Activated naive CD8-positive, alpha-beta T cell treated with anti-CD3 and anti-CD28 coated beads for 36 hours (primary cell): ENCODE measurements at places on chromosomes 4 and X. TPM values are rescaled to one million over a fixed set of nuclear protein-coding genes. Genes with fewer than 3 reads are reported as not detected.

- no peak for DNase-seq
Measured at GRCh38 chr4:170269950-170270349, 180.2 kb upstream of the AADAT start.

DNA sequence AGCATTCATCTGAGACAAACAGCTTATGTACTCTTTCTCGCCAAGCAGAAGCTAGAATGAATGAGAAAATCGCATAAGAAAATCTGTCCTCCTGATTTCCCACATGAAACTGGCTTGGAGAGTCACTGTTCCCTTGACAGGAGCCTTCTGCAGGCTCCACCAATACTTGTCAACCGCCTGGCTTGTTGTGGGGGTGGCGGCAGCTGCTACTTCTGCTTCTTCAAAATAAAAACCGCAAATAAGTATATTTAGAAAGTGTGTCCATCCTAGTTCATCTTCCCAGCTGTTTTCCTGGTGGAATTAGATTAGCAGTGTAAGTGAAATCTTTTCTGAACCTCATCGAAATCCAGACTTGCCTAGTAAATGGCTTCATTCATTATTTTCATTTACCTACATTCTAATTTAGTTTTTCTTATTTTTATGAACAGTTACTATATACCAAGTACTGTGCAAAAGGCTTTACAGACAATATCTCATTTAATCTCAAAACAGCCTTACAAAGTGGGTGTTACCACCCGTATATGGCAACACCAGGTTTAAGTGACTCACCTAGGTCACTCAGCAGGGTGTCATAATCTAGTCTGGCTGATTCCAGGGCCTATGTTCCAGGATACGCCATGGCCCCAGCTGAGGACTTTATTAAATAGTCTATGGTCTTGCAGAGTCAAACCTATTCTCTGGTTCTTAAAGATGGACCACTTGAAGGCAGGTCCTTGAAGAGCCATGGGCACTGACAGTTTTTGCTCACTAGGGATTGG is 104.6 kb upstream of the IGFBP7 start:
- DNase-seq = no peak

DNA sequence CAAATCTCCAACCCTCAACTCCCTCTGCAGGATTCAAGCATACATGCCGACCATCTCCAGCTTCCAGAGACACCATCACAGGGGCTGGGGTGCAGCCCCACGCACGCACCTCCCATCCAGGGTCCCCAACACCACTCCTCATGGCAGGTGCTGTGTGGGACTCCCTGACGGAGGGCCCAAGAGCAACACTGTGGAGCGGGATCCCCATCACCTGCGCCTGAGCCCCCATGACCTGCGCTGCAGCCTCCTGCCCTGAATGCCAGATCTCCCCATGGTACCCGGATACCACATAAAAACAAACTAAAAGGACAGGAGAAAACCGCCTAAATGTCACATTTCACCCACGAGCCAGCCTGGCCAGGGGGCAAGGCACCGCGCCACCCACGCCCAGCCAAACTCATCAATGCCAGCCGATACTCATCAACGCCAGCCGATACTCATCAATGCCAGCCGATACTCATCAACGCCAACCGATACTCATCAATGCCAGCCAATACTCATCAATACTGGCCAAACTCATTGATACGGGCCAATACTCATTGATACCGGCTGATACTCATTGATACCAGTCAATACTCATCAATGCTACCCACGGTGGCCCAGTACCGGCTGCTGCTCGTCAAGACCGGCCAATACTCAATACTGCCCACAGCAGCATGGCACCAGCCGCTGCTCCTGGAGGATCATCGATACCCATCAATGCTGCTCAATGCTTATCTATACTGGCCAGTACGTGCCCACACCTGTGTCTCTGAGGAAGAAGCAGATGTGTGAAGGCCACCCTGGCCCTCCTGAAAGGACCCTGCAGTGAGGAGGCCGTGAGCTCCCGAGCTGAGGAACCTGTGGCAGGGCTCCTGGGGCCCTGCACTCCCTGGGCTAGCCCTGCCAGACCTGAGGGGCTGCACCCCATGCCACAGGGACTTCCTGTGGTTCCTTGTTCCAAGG is 6.2 kb downstream of the CTBP1 start:
- no peak for DNase-seq

DNA sequence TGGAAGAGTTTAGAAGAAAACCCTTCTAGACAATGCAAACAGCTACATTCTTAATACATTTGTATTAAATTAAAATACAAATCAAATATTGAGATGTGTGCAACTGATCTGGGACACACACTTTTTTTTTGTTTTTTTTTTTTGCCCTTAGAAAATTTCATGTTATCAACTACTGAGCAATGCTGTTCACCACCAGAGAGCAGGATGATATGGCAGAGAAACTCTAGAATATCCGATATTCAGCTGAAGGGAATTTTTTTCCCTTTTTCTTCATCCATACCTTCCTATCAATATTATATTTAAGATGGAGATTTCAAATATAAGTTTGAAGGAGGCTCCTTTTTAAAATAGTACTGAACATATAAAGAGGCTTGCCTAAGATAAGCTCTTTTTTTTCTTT is 1.0 kb downstream of the NDST3 start:
- no peak for DNase-seq

DNA sequence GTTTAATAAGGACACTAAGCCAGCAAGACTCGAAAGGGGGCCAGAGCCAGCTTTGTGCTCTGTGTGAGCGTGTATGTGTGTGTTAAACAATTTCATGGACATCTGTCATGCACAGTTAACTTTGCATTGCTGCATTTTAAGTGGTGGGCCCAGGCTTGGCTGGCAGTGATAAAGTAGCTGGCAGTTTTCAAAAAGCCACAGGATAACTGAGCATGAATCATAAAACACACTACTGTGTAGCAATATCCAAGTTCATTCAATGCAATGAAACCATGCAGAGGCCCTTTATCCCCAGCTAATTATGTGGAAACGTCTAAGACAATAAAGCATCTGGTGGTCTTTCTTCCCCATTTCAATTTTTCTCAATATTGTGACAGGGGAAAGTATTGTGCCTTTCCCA is 132.9 kb downstream of the NKX6-1 start:
- no peak for DNase-seq

GRCh38 chrX:106973433-106974149 is 26.4 kb downstream of the MORC4 start:
- no peak for DNase-seq

DNA sequence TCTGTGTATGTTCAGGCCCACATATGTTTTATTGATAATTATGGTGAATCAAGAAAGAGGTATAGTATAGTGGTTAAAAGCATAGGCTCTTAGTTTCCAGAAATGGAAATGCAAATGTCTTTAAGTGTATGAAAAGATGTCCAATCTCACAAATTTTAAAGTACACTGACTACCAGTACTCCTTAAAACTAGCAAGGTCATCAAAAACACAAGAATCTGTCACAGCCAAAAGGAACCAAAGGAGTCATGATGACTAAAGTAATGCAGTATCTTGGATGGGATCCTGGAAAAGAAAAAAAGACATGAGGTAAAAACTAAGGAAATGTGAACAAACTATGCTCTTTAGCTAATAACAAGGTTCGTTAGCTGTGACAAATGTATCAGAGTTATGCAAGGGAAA is 661 bp upstream of the RBM41 start:
- no peak for DNase-seq

DNA sequence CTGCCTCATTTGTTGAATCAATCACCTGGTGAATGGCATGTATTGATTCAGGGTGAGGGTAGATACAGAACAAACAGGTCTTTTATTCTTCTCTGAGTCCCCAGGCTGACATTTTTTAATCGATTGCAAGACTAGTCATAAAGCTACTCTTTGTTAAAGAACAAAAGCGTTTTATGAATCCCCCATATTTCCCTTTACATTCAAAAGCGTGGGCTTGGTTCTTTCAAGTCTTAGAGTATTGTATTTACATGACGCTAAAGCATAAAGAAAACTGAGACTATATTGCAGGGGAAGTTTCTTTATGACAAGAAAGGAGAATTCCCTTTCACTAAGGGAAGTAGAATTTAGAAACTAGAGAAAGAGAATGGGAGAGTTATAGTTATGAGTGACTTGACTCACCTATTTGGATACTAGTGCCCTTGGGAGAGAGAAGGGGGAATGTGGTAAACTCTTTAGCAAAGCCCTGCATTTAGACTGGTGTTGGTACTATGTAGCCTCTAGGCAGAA is 69.3 kb upstream of the PDE5A start:
- DNase-seq = no peak

GRCh38 chr4:86032476-86033022 is 327.3 kb downstream of the MAPK10 start:
- no peak for DNase-seq

The PACRGL gene
- 12.9 TPM for total RNA-seq

The ADH7 gene
- total RNA-seq = not detected

The KLF8 gene
- total RNA-seq = 1.6 TPM
